ENCODE measurements at places on chromosomes 5 and 9. TPM values are rescaled to one million over a fixed set of nuclear protein-coding genes. Genes with fewer than 3 reads are reported as not detected.

LURAP1L gene
- 87.6 TPM for total RNA-seq

OR1Q1 gene
- total RNA-seq: not detected

CA9 gene
- 0.26 TPM for total RNA-seq

SLC23A1 gene
- total RNA-seq: not detected

RAI14 gene
- 82.7 TPM for total RNA-seq

All from fibroblast of lung (primary cell).